ENCODE measurements at places on chromosomes 13 and 19.
A peak's percentile ranks its signal among the peaks of the same experiment; 100 is the strongest.

- H3K27ac ChIP-seq: no peak overlapping the region
- H3K36me3 ChIP-seq: no peaks in the 10 kb centered on the region
- H3K4me3 ChIP-seq: no peak overlapping the region
- H3K4me1 ChIP-seq: no peaks in the 10 kb centered on the region
- no peaks in the 10 kb centered on the region for H3K27me3 ChIP-seq
Observed at GRCh38 chr13:74825152-74825937, 656.6 kb downstream of the TBC1D4 start.

DNA sequence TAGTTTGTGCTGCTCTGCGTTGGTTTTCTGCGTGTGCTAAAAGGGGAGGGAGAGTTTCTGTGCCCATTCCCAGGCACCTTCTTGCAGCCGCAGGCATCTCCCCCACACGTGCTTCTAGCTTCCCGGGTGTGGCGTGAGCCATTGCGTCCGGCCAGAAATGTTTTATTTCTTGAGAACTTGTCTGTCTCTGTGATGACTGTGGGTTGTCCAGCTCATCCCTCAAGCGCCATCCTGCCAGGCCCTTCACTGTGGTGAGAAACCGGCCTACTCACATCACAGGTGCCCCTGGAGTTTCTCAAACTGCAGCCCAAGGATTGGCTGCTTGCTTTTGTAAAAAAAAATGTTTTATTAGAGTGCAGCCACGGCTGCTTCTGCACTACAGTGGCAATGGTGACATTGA is 24.2 kb downstream of the EPN1 start:
- no peak for DNase-seq
- no peaks in the 10 kb centered on the region for H3K36me3 ChIP-seq
- no peak overlapping the region for H3K27ac ChIP-seq

DNA sequence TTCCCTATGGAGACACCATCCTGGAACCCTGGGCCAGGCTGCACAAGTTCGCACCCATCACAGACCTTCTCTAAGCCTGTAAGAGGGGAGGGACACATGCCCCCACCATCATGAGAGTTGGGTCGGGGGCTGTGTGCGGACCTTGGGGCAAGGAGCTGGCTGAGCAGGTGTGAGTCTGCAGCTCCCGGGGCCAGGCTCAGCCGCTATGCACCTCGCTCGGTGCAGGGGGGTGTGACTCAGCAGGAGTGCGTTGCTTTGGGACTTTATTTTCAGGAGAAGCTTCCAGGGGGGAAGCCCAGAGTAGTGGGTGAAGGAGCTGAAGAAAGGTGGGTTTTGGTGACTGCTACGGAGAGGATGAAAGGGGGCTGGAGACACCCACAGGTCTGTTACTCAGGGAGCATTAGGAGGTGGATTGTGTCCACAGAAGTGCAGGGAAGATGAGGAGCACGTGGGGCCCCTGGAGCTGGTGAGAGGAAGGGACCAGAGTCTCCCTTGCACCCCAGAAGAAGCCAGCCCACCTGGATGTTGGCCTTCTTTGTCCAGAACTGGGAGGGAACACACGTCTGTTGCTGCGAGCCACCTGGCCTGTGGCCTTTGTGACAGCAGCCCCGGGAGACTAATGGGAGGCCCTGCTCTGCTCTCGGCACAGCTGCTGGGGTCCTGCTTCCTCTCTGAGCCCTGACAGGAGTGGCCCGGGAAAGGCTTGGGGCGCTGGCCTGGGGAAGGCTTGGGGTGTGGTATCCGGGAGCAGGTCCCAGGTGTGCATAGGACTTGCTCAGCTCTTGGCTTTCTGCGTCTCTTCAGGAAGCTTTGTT is 162.6 kb downstream of the TEX29 start:
- H3K27me3 ChIP-seq: peaks cover 2% of the 10 kb centered on the region
- H3K27ac ChIP-seq: no peak overlapping the region
- H3K4me3 ChIP-seq: no peak overlapping the region
- no peaks in the 10 kb centered on the region for H3K4me1 ChIP-seq

GRCh38 chr19:51181377-51181912 is 39.3 kb downstream of the SIGLEC7 start:
- no peak overlapping the region for H3K27ac ChIP-seq
- H3K4me3 ChIP-seq: no peak overlapping the region
- no peak for DNase-seq
- peaks cover 21% of the 10 kb centered on the region for H3K4me1 ChIP-seq
- H3K36me3 ChIP-seq: no peaks in the 10 kb centered on the region
- peaks cover 10% of the 10 kb centered on the region for H3K27me3 ChIP-seq

- H3K27me3 ChIP-seq: peaks cover 25% of the 10 kb centered on the region
- DNase-seq: no peak
- peaks cover 10% of the 10 kb centered on the region for H3K36me3 ChIP-seq
- H3K4me3 ChIP-seq: peak overlapping the region; percentile 90
Observed at GRCh38 chr19:13864667-13865570, 12.0 kb upstream of the NANOS3 start.

- H3K36me3 ChIP-seq: no peaks in the 10 kb centered on the region
- no peak overlapping the region for H3K27ac ChIP-seq
- H3K27me3 ChIP-seq: peaks cover 2% of the 10 kb centered on the region
- H3K4me1 ChIP-seq: no peaks in the 10 kb centered on the region
Observed at GRCh38 chr13:112171570-112171965, 104.6 kb downstream of the SOX1 start.

DNA sequence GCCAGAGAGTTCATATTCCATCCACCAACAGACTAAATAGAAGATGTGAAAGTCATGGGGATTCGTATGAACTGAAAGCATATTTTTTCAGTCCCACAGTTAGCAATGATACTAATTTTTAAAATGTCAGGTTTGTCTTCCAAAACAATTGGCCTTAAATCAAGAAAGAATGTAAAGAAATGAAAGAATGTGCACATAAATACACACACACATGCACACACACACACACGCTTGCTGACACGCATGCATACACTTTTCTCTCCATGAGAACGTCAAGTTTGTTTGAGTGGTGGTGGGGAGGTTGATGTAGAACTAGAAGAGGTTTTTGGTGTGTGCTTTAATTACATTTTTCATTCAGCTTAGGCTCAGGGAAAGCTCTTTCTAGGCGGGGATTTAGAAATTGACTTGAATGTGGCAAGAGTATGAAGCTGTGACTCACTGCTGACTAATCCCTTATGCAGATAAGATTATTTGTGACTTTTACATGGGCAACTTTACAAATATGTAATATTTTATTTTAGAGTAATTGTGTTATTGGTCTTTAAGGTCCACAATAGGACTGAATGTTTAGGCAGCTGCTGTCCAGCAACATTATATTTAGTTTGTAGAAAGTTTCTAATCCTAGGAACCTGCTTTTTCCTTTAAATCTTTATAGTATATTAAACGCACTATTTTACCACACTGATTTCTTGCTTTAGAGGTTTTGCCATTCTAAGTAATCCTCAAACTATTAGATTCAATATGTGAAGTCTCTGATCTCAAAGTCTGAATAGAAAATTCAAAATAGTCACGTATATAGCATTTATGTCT is 18.8 kb downstream of the FLT1 start:
- H3K27ac ChIP-seq: no peak overlapping the region
- peaks cover 3% of the 10 kb centered on the region for H3K4me1 ChIP-seq
- peaks cover 22% of the 10 kb centered on the region for H3K27me3 ChIP-seq
- DNase-seq: no peak

DNA sequence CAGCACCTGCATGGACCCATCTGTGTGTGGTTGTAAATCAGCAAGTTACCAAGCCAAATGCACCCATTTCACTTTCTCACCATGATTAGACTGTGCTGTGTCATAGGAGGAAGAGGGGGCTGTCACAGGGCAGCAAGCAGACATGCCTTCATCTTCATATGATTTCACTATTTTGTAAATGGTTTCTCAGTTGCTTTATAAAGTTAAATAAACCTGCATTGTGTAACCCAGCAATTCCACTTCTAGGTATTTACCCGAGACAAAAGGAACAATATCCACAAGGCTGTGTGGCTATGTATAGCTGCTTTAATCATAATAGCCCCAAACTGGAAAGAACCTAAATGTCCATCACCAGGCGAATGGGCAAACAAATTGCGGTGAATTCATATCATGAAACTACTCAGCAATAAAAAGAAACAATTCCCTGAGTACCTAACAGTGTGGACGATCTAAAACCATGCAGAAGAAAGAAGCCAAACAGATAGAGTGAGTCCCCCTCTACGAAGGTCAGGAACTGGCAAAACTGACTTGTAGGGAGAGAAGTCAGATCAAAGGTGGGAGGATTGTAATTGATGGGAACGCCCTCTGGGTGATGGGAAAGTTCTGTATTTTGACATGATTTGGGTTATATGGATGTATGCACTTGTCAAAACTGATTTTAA is 185.4 kb downstream of the COL4A1 start:
- peaks cover 3% of the 10 kb centered on the region for H3K4me1 ChIP-seq
- no peak for DNase-seq
- H3K4me3 ChIP-seq: no peak overlapping the region
- no peak overlapping the region for H3K27ac ChIP-seq
- no peaks in the 10 kb centered on the region for H3K36me3 ChIP-seq
- H3K27me3 ChIP-seq: peaks cover 29% of the 10 kb centered on the region

DNA sequence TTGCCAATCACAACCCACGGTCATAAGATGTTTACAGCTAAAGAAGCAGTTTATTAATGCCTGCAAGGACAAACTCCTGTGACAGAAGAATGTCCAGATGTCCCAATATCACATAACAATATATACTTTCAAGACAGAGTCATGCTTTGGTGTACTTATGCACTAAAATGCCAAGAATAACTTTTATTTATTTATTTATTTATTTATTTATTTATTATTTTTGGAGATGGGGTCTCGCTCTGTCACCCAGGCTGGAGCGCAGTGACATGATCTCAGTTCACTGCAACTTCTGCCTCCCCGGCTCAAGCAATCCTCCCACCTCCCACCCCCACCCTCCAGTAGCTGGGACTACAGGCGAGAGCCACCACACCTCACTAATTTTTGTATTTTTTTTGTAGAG is 9.1 kb downstream of the TEX101 start:
- no peaks in the 10 kb centered on the region for H3K4me1 ChIP-seq
- H3K36me3 ChIP-seq: no peaks in the 10 kb centered on the region
- H3K4me3 ChIP-seq: no peak overlapping the region
- DNase-seq: no peak
- H3K27ac ChIP-seq: no peak overlapping the region

DNA sequence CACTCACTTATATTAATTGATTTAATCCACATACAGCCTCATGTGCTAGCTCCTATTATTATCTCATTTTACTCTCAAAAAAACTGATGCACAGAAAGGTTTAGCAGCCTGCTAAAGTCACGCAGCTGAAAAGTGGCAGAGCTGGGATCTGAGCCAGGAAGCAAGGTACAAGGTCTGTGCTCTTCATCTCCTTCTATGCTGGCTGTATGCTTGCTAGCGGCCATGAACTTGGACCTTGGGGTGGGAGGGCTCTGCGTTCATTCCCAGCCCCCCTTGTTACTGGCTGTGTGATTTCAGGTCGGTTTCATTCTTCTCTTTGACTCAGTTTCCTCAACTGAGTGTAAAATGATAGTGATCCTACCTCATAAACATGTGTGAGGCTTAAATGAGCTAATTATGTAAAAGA is 69.8 kb downstream of the ALOX5AP start:
- no peak overlapping the region for H3K27ac ChIP-seq
- H3K36me3 ChIP-seq: no peaks in the 10 kb centered on the region
- H3K27me3 ChIP-seq: no peaks in the 10 kb centered on the region
- H3K4me3 ChIP-seq: no peak overlapping the region
- H3K4me1 ChIP-seq: peaks cover 16% of the 10 kb centered on the region

GRCh38 chr13:113555141-113555540 is 29.4 kb upstream of the TFDP1 start:
- H3K36me3 ChIP-seq: peaks cover 4% of the 10 kb centered on the region
- H3K4me3 ChIP-seq: no peak overlapping the region
- no peak for DNase-seq
- H3K27ac ChIP-seq: no peak overlapping the region
- H3K27me3 ChIP-seq: peaks cover 3% of the 10 kb centered on the region

DNA sequence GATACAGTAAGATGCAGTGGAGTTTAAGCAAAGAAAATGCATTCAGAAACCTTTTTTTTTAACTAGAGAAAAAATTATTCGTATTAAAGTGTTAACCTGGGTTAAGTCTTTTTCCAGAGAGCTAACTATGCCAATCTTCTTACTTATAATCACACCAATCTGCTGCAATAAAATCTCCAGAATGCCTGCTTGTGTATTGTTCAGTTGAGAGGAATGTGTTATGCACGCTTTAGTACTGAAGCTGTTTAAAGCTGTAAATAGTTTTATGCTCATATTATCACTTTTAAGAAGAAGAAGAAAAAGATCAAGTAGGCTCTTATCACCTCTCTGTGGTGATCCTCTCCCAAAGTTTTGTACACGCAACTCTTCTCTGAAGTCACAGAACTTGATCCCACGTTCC is 528.7 kb downstream of the RFC3 start:
- no peaks in the 10 kb centered on the region for H3K36me3 ChIP-seq
- DNase-seq: no peak
- H3K27me3 ChIP-seq: no peaks in the 10 kb centered on the region

DNA sequence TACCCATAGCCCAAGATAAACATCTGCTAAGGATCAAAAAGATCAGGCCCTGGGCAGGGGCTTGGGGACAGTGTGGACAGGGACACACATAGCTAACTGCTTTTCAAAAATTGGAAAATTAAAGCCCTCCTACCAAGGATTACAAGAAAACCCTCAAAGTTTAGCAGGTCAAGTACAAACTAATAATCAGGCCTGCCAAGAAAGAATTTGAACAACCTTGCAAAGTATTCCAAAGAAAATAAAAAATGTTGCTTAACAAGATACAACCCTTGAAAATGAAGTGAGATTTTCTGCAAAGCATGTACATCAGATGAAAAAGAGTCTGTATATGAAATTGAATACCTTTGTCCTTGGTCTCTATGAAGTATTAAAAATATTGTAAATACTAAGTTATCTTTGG is 67.3 kb downstream of the KLF12 start:
- H3K27ac ChIP-seq: no peak overlapping the region
- H3K36me3 ChIP-seq: peaks cover 5% of the 10 kb centered on the region
- no peaks in the 10 kb centered on the region for H3K27me3 ChIP-seq

DNA sequence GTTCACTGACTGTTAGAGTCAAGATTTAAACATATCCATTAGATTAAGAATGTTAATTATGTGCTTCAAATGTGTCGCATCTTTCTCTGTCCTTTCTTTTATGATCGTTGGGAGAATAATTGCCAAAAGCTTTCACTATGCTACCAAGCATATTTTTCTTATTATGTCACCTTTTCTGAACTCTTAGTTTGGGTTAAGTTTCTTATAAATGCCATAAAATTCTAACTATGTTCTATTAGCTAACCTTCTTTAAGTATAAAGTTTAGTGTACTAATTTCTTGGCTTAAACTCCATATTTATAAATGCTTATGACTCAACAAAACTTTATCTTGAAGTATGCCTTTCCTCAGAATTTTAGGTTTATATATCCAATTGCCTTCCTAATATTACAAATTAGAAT is 1759.4 kb downstream of the PCDH9 start:
- no peak overlapping the region for H3K27ac ChIP-seq
- DNase-seq: no peak
- no peak overlapping the region for H3K4me3 ChIP-seq
- H3K4me1 ChIP-seq: no peaks in the 10 kb centered on the region
- no peaks in the 10 kb centered on the region for H3K36me3 ChIP-seq

- no peak overlapping the region for H3K4me3 ChIP-seq
- H3K36me3 ChIP-seq: peaks cover 29% of the 10 kb centered on the region
- no peak for DNase-seq
- H3K4me1 ChIP-seq: peaks cover 21% of the 10 kb centered on the region
Observed at GRCh38 chr13:77016888-77017623, 9.9 kb downstream of the FBXL3 start.

Data from natural killer cell treated with Interleukin-12 subunit alpha and Interleukin-12 subunit beta and Interleukin-15 and Interleukin-18, amount 100 ng/mL, for 72 hours (primary cell).